Progenitor cell of endocrine pancreas (in vitro differentiated cells): ENCODE measurements at places on chromosomes 3 and 15.

DNA sequence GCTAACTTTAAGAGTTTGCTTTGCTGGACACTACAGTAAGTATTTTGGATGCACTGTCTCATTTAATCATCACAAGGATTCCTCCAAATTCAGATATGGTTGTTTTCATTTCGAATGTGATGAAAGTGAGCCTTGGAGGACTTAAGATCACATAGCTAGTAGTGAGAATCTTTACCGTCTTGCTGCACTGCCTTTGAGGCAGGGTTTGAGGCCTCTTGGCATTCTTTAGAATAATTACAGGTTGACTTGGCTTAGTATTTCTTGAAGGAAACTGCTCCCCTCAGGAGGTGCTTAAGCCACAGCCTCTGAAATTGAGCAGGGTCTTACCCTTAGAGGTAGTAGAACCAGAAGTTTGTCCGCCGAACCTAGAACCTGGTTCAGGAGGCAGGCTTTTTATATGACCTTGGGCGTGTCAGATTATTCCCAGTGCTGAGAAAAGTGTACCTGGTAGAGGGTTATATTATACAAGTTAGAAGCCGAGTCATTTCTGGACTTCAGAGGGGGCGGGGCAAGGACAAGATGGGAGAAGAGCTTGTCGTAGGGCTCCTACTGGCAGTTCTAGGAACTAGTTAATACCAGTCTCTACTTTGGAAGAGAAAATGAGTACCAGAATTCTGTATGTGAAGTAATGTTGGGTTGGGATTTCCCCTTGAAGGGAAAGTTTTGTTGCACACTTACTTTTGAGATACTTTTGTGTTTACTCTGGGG, 1.1 kb downstream of the TFG start:
- no peak for DNase-seq

DNA sequence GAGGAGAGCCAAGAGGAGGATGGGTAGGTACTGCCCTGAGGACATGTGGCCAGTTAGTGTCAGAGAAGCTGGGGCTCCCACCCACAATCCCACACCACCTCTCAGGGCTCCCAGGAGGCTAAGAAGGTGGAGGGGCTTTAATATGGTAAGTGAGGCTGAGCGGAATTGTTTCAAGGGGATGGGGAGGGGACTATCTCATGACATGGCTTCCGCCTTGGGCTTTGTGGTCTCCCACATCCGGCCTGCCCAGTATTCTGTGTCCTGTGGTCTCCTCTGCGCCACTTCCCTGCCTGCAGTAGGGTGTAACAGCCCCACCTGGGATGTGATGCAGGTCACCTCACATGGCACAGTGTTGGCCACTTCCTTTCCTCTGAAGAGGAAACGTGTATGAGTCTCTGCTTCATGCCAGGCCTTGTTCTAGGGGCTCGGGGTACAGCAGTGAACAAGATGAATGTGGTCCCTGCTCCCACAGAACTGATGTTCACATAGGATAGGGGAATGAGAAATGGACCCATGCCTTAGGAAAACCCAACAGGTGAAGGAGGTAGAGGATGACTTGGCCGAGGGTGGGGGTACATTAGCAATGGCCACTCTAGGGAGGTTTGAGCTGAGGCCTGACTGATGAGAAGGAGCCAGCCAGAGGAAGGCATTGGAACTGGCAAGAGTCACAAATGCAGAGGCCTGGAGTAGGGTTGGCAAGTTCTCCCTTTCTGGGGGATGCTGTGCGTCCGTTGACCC, 3.2 kb downstream of the NEIL1 start:
- no peak for DNase-seq

DNA sequence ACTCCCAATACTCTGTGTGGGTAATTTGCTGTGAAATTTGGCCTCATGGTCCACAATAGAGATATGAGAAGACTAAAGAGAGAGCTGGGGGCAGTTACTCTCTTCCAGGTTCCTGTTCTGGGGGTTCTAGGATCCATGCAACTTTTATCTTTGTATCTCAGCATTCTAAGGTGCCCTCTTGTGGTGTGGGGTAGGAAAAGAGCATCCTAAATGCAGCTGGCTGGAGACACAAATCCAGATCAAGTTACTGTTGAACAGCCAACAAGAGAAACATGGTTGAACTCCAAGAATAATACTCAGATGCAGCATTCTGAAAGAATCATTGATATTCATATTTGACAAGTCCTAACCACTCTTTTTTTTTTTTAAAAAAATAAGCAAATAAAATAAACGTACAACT, 238.2 kb downstream of the GREM1 start:
- DNase-seq: no peak

DNA sequence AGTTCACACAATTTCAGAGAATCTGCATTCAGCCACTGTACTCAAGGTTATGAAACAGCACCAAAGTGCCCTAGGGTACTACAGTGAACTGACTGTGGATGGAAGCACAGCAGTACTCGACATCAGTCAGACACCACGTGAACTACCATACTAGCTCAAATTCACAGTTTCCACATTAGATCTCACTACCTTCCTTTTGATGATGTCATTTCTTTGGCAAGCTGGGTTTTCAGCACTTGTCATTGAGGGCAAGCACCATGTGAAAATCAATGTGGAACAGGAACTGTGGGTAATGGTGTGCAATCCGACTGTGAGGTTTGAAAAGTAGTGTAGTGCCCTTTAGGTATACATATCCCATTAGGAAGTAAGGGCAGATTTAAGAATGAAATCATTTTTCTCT, 110.5 kb upstream of the BFSP2 start:
- DNase-seq: no peak

- DNase-seq: no peak
These were observed 14.1 kb upstream of the TMEM115 start for GRCh38 chr3:50373146-50374051.

GRCh38 chr3:88434001-88434400, 284.2 kb downstream of the C3orf38 start:
- DNase-seq: no peak

GRCh38 chr15:78440375-78441373, 2.7 kb downstream of the IREB2 start:
- no peak for DNase-seq

- DNase-seq: no peak
These were observed 14.4 kb upstream of the CDC25A start for GRCh38 chr3:48202632-48203031.

DNA sequence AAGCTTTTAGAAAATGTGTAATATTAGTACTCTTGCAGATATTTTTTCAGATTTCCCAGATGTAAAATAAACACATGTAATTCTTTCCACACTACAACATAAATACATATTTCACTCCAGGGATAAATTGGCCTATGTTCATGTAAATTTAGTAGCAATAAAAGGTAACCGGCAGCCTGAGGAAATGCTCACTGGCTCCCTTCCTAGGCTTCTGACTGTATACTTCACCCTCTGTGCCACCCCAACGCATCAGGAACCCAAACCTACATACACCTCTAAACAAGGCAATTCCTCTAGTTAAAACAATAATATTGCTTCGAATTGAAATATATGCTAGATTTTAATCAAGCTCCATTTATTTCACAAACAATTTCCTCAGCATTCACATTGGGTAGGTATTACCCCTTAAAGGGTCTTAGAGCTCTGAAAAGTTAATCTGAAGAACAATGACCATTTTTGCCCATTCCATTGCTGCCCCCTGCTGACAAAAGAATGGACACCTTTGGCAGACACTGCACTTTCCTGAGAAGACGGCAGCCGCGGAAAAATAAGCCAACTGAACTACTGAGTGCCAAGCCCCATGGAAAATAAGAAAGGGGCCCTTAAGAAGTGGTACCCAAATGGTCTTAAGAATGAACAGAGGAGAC, 212.5 kb downstream of the OSBPL10 start:
- DNase-seq: peak; percentile 28

GRCh38 chr3:144200466-144200865, 228.8 kb downstream of the DIPK2A start:
- no peak for DNase-seq

- DNase-seq: peak; percentile 21
These were observed 785 bp upstream of the MYRIP start for GRCh38 chr3:39808467-39809180.

- no peak for DNase-seq
These were observed 64.1 kb downstream of the CDIN1 start for GRCh38 chr15:36643551-36643950.

- DNase-seq: no peak
These were observed 123.5 kb downstream of the RPLP1 start for GRCh38 chr15:69576035-69576526.

DNA sequence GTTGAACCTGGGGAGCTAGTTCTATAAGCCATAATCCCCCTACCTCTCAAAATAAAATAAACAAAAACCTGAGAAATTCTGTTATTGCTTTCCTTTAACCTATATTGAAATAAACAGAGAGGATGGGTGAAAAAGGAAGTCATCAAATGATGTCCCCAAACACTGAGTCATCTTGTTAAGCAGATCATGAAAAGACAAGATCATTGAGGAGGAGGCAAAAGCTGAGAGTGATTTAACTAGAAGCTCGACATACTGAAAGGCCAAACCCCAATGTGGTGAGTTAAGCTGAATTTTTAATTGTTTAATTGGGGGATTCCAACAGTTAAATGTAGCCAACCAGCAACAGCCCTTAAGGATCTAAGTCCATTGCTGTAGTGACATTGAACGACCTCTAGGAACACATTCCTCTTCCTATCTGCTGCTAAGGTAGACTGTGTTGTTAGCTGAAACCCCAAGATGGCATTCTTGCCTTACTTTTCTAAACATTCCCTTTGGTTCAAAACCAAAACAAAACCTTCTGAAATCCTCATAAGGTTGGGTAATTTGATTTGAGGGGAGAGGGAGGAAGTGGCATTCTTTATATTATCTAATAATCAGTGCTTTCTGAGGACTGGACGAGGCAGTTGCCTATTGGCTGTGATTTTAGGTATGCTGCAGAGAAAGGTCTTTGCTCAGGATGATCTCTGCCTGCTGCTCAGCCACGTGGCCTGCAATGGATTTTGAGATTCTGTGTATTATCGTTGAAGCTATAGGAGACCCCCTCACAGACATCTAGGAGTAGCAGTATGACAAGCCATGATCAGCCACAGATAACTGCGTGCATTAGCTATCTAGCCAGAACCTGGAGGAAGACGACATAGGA, 62.7 kb upstream of the BNIP2 start:
- no peak for DNase-seq

DNA sequence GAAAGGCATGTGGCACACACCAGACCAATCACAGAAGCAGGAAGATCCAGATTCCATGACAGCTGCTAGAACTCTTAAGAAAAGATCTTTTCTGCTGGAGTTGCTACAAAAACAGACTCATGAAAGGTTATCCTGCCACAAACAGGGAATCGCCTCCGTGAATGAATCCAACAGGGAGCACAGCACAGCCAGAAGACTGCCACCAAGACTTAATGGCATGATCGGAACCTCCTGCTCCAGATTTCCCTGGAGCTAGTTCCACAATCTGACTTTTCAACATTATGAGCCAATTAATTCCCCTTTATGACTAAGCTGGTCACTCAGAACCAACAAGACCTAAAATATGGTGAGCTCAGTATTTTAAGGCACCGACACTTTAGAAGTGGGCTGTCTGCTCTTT, 232.5 kb downstream of the FOXP1 start:
- DNase-seq: no peak

DNA sequence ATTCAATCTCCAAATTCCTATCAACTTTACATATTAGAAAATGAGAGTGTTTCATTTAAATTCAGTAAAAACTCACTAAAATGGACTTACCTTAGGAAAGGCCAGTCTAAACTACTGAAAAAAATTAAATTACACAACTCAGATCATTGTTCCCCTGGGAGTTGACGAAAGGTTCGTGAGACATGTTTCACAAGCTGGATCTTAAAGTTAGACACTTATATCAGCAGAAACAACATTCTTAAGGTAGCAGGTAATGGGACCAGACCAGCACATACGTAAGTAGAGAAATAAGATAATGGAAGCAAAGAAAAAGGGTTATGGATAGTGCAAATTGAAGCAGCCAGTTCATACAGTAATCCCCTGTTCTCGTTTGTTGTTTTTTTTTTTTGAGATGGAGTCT, 8.9 kb downstream of the RFX7 start:
- no peak for DNase-seq

DNA sequence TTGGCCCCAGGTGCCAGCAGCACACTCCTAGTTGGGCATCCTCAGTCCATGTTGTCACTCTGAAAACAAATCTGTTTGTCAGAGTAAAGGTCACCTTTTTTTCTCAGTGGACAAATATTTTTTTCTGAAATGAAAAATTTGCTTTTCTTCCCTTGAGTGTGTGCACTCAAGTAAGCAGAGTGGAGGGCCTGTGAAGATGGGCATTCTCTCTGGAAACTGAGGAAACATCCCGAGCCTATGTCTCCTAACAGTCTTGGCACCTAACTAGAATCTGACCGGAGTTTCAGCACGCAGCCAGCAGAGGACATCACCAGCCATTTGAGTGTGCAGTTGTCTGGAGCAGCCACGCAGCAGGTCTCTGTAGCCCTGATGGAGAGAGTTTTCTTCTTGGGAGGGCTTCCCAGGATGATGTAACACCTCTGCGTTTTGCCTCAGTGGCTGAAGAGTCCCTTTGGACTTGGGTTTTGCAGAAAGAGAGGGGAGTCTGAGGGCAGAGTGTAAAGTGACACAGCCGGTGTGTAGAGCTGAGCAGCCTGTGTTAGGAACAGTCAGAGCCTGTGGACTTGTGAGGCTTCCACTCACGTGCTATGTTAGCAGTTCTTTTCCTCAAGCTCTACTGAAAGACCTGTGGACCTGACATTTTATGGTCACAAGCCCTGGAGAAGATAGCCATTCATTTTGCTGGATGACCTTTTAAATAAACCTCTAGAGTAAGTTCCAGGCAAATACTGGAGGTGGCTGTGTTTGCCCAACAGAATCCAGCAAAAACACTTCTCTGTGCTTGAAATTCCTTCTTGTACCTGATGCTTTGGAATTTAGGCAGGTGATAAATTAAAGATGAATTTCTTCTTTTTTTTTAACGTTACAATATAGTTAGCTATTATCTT, 51.6 kb downstream of the ABHD2 start:
- DNase-seq: no peak

GRCh38 chr3:190739641-190740185, 122.8 kb downstream of the GMNC start:
- DNase-seq: no peak
